ENCODE measurements at places on chromosomes 3 and 15.

- DNase-seq, result no peak
These were observed 261.0 kb downstream of the MFSD1 start for GRCh38 chr3:159062734-159063410.

GRCh38 chr3:87287011-87287410 lies 10.6 kb upstream of the POU1F1 start:
- DNase-seq, result no peak

- DNase-seq, result no peak
These were observed 20.5 kb downstream of the GALK2 start for GRCh38 chr15:49190586-49190985.

DNA sequence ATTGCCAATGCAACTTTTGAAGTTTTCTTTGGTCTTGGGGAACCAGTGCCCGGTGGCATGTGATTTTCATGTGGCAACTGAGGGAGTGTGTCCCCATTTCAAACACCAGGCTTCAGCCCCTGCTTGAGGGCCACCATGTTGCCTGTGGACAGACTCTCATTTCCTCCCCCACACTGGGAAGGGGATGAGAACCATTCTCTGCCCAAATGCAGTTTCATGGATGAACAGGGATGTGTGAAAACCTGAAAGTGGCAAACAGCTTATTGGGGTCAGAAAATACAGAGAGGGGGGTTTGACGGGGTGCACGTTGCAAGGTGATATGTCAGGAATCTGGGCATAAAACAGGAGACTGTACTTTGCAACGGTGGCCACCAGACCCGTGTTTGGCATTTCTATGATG lies 6.3 kb downstream of the FAM107A start:
- DNase-seq, result no peak

Data from WERI-Rb-1 (cell line).